NCI-H1092 (cell line): ENCODE measurements at places on chromosomes 5 and 9.

GRCh38 chr5:140153905-140154304, 21.1 kb upstream of the CYSTM1 start:
- DNase-seq = no peak

- no peak for DNase-seq
These were observed 298.6 kb upstream of the SLC30A5 start for GRCh38 chr5:68795190-68795589.

GRCh38 chr5:21419383-21419782, 1431.4 kb upstream of the CDH18 start:
- no peak for DNase-seq

DNA sequence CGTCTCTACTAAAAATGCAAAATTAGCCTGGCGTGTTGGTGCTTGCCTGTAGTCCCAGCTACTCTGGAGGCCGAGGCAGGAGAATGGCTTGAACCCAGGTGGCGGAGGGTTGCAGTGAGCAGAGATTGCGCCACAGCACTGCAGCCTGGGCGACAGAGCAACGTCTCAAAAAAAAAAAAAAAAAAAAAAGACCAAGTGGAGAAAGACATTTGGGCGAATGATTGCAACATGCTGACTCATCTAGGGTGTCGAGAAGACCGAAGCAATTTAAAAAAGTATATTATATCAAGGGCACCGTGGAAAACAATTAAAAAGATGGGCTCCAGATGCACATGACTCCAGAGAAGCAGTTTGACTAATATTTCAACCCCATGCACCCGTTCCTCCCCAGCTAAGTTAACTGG, 9.2 kb downstream of the KLF4 start:
- no peak for DNase-seq

DNA sequence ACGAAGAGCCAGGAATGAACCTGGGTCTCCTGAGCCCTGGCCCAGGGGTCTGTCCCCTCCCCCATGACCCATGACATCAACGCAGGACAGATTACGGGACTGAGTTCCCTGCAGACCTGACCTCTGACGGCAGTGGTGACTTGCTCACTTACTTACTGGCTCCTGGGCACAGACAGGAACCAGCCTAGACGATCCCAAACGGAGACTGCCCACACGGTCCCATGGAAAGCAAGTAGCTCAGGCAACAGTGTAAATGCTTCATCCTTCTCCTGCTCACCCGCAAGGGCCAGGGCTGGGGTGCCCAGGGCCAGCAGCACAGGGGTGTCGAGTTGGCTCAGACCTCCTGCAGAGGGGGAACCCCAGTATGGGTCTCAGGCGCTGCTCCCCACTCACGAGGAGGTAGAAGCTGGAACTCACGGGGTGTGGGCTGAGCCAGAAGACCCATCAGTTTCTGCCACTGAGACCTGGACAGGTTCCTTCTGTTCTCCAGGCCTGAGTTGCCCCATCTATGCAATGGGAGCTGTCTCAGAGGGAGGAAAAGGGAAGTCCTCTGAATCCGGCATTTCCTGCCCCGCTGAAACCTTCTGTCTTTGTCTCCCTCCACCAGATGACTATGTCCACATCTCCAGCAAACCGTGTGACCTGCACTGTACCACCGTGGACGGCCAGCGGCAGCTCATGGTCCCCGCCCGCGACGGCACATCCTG, 5.6 kb downstream of the ADAMTSL2 start:
- no peak for DNase-seq

DNA sequence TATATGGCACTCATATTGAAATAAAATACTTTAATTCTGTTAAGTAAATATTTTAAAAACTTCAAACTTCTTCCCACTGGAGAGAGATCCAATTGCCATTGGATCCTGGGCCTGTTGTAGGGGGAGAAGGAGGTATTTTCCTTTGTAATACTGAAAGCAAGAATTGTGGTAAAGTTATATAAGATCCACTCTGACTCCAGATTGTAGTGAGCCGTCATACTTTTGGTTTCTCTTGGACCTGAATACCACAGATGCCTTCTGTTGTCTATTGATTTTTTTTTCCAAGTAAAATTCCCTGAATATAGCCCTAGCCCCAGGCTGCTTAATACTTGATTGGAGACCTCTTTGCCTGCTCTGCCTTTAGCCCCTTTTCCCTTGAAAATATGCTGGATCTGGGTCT, 86.9 kb downstream of the ATG10 start:
- DNase-seq = no peak

- DNase-seq = no peak
These were observed 714.8 kb downstream of the TLR4 start for GRCh38 chr9:118418887-118419565.
